ENCODE measurements at places on chromosomes 1 and 21.

GRCh38 chr1:160612613-160613218, 33.4 kb upstream of the CD84 start:
- no peak for DNase-seq

DNA sequence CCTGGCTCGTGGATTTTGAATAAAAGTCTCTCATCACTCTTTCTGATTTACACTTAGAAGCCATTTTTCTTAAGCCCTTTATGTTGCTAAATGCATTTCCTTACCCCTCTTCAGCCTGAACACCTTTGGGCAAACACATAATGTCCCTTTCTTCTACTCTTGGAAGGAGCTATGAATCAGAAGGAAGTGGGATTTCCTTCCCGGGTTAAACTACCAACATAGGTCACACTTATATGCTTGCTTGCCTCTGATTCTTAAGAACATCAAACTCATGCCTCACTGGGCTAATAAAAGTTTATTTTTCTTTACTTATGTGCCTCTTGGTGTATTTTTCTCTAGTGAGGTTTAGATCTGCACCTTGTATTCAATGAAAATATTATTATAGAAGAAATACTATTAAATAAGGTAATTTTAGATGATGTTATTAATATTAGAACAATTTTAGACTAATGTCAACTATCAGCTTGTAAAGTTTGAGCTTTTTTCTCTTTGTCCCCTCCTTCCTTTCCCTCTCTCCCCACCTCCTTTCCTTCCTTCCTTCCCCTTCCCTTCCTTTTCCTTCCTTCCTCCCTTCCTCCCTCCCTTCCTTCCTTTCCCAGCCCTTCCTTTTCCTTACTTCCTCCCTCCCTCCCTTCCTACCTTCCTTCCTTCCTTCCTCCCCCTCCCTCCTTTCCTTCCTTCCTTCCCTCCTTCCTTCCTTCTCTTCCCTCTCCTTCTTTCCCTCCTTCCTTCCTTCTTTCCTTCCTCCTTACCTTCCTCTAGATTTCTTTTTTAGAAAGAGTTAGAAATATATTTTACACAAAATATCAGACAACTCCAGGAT, 66.5 kb upstream of the KCNJ6 start:
- no peak for DNase-seq

- DNase-seq = no peak
Observed at GRCh38 chr1:16244650-16245285, 7.8 kb upstream of the CPLANE2 start.

DNA sequence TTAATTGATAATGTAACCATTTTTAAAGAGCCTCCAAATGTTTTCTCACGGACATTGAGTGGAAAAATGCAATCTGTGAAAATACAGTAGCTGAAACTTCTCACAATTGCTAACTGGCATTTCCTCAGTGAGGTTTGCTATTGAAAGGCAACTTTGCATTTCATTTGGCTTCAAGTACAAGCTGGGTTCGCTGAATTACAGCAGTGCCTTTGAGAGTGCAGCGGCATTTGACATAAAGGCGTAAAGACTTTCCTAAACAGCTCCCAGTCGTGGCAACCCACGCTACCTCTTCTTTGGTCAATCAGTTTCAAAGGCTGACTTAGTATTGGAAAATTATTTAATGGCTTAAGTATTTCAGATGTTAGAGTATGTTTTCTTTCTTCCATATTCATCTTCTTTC, 39.3 kb upstream of the ZBTB18 start:
- no peak for DNase-seq

GRCh38 chr1:12524266-12524665, 93.7 kb downstream of the DHRS3 start:
- DNase-seq = no peak

DNA sequence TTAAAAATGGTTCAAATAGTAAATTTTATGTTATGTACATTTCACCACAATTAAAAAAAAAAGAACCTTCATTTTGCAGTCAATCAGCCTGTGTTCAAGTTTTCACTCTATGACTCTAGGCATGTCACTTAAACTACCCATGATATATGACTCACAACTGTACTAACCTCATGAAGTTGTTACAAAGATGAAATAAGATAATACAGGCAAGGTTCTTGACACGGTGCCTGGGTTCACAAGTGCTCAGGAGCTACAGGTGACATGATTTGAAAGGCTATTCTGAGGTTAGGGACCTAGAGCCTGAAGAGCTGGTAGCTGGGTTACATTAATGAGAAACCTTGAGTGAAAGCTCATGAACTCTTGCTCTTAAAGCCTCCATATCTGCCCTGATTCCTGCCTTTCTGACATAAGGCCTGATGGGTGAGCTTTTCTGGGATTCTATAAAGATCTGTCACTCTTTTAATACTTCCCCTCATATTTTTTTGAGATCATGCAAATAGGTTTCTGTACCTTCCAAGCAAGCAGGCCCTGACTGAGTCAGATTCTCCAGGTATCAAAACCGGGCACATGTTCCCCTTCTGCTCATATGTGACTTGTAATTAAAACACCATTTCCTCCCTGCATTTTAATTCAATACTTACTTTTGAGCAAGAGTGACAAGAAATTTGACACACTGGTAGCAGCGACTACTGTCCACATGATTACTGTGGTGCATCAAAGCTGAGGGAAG, 34.0 kb downstream of the PCSK9 start:
- DNase-seq = no peak

GRCh38 chr1:18458133-18459092, 22.3 kb upstream of the KLHDC7A start:
- DNase-seq = no peak

DNA sequence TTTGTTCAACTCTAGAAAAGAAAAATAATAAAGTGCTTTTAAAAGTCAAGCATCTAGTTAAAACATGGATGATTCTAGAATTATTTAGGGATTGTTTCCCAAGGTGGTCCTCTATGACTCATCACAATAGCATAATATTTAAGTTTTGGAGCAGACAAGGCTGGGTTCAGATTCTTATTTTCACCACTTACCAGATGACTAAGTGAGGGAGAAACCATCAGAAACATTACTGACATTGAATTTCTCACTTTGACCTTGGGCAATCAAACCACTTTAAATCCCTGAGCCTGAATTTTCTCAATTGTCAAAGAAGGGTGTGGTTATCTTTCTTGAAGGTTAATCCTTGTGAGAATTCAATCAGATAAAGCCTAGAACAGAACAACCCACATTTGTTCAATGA, 102.5 kb upstream of the PTGFR start:
- DNase-seq = no peak

DNA sequence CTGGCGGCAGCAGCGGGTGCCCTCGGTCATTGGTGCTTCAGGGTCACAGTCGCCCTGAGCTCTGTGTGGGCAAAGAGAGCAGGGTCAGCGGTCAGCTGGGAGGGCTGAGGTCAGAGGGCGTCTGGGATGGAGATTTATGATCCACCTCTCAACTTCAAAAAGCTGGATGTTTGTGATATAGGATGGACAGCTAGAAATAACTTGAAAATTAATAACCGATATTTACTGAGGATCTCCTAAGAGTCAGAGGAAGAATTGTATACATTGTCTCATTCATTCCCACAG, 2.0 kb downstream of the LEFTY1 start:
- no peak for DNase-seq

GRCh38 chr21:46093668-46094400, 4.1 kb upstream of the COL6A2 start:
- DNase-seq = no peak

- peak; percentile 12 for DNase-seq
Observed at GRCh38 chr1:37954316-37954971, 7.6 kb upstream of the INPP5B start.

DNA sequence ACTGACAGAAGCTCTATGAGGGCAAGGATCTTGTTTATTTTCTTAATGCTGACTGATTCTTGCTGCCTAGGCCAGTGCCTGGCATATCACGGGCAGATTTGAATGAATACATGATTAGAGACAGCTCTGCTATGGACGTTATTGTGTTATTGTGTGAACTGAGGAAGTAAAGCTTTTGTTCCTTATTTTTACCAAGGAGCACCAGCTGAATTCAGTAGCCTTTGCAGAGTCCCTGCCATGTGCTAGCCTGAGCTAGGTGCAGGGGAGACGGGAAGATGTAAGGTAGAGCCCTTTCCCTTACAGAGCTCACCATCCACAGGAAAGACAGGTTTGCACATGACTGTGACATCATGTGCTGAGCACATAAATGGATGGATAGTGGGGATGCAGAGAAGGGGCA, 36.0 kb upstream of the SCMH1 start:
- no peak for DNase-seq

DNA sequence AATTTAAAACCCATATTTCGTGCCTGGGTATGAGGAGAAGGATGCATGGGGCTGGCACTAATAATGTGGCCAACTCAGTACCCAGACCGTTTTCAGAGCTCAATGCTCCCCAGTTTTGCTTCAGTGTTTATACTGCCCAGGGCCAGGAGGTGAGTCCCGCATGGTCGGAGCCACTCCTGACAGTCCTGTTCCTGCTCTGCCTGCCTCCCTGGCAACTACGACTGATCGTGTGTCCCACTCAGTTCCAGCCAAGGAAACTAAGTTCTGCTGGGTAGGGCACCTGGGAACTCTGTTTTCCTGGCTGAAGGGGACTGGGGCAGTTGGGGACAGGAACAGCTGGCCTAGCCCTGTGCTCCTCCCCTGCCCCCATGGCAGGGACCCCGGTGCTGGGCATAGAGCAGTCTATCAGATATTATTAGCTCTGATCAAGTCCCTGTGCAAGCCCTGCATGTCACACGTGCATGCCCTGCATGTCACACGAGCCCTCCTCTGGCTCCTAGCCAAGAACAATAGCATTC, 19.2 kb downstream of the S100A7 start:
- peak; percentile 52 for DNase-seq

DNA sequence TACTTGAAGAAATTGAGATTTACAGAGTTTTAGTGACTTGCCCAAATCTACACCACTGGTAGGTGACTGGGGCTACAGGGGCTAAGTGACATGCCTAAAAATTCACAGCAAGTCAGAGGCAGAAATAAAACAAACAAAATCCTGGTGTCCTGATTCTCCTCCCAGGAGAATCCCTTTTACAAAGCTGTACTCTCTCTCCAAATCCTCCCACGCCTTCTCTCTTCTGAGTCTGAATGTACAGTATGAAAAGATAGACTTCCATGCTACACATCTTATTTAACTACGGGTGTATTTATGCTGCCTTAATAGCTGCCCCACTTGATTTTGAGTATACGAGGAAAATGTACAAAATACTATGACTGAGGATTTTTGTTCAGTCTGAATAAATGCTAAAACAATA, 65.4 kb downstream of the SGIP1 start:
- no peak for DNase-seq

DNA sequence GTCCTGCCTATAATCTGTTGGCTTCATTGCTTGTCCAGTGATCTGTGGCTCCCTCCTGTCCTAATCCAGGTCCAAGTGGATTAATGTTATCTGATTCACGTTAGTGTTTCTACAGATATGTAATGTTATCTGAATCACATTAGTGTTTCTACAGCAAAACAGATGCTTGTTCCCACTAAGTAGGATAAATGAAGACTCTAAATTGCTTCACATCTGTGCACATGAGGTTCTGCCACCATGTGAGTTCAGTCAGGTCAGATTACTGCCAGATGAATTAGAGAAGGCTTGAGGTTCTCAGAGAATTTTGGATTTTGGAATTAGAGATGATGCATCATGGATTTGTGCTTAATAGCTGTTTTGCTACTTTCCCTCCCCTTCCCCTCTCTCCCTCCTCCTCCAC, 13.2 kb downstream of the DISC1 start:
- no peak for DNase-seq

- DNase-seq = no peak
Observed at GRCh38 chr1:186272486-186272885, 102.6 kb downstream of the TPR start.

Measured in NCI-H2081 (cell line).